ENCODE measurements at places on chromosomes 16 and 17.

DNA sequence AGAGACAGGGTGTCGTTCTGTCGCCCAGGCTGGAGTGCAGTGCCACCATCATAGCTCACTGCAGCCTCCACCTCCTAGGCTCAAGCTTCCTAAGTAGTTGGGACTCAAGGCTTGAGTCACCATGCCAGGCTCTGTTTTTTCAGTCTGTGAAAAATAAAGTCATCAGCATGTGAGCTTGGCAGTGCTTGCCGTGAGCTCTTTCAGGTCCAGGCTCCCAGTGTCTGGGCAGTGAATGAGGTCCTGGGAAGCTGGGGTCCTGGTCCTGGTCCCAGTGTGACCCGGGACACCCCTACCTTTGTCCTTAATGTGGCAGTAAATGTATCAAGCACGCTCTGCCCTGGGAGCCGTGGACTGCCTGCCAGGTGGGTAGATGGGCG is 22.9 kb upstream of the RPL13 start:
- no peak for DNase-seq

DNA sequence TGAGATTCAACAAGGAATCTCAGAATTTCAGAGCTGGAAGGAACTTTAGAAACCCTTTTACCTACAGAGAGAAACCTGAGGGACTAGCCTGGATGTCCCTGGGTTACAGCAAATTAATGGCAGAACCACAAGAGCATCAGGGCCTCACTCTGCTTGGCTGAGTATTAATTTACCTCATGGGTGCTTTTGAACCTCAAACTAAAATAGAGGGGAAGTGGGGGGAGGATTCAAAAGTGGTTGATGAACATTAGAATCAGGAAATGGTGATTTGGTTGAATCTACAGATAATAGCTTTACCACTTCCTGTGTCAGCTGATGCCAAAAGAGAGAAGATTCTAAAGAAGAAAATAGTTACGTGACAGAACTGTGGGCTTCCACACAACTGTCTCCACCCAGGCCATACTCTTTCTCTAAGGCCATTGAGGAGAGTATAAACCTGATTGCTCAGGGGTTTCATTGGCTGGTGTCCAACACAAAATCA is 11.3 kb upstream of the SKAP1 start:
- peak; percentile 68 for DNase-seq

- DNase-seq: no peak
These were observed 29.6 kb downstream of the NLK start for GRCh38 chr17:28071891-28072606.

DNA sequence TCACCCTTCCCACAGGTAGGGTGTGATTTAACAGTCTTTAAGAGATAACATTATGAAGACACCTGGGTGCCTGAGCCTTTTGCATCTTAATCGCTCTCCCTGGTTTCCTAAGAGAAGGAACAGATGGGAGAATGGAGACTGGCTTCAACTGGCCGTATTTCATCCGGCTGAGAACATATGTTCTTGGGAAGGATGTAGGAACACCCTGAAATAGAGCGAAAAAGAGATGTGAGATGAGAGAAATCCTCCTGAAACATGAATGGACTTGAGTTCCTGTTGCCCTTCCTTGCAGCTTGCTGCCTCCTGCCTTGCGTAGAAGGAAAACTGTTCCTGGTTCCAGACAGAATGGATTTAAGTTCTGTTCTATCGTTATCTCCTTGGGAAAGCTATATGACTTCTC is 385.4 kb upstream of the RBFOX1 start:
- no peak for DNase-seq

- DNase-seq: no peak
These were observed 167.8 kb upstream of the CACNG5 start for GRCh38 chr17:66667090-66667489.

- no peak for DNase-seq
These were observed 16.1 kb upstream of the GFAP start for GRCh38 chr17:44931376-44931775.

- DNase-seq: no peak
These were observed 81.8 kb upstream of the DNAJA2 start for GRCh38 chr16:47055136-47055885.

DNA sequence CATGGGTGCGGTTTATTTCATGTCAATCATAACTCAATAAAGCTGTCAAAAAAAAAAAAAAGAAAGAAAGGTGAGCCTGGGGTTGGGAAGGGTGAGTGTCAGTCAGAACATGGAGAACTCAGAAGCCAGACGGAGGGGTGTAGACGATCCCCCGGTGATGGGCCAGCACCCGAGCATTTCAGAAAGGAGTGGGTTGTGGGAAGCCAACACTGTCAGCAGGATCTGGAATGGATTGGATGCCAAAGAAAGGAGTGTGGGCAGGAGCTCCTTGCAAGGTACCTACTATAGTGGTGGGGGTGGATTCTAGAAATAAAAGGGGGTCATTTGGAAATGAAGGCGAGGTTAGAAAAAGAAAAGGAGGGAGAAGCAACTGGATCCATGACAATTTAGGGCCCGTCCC is 19.8 kb upstream of the SCIMP start:
- no peak for DNase-seq

Measured in GM13976 (cell line).